ENCODE measurements at places on chromosomes 7 and 10.

DNA sequence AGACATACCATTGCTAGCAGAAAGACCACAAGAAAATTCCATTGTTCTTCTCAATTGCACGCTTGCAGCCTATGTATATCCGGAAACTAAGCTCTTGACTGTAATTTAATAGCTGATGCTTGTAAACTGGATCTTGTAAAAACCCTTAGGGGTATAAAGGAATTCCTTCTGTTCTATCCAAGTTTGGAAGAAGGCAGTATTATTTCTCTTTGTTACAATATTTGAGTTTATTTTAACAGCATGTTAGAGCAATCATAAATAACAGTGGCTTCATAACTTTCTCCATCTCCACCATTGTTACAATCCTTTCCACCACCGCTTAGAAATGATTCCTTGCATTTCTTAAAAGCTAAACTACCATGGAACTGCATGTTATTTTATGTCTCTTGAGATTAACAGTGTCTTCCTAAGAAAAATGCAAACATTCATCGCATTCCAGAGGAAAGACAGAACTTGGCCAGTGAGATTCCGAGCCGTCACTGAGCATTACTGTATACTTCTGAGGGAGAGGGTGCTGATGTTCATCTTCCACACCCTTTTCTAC is 92.5 kb downstream of the TRIL start:
- no peak for DNase-seq

DNA sequence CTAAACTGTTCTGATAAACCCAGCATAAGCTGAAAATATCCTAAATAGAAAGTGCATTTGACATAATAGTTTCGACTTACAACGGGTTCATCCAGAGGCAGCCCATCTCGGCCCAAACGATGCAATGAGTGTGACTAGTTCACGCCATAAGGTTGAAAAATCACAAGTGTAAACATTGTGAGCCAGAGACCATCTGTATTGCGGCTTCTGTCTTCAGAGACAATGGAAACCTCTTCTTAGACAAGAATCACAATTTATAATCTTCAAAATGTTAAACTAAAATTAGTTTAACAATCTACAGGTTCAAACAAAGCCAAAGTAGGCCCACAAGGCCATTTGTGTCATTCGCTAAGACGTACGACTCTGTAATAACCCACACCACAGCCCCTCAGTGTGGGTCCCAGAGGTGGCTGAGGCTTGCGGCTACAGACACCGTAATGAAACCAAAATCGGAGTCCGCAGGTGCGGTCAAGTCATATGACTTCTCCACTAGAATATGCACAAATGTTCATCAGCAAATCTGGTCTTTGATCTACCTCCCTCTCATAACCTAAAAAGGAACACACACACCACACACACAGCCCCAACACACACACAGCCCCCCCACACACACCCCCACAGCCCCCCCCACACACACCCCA is 81.8 kb downstream of the DIP2C start:
- DNase-seq: no peak

- DNase-seq: peak; percentile 36
Measured at GRCh38 chr7:116772423-116772863, 89.9 kb upstream of the CAPZA2 start.

GRCh38 chr7:105890290-105890997 is 14.0 kb upstream of the ATXN7L1 start:
- DNase-seq: no peak

- DNase-seq: no peak
Measured at GRCh38 chr7:55534262-55534915, 37.9 kb downstream of the VOPP1 start.

- DNase-seq: no peak
Measured at GRCh38 chr7:46715579-46715978, 794.5 kb upstream of the IGFBP3 start.

DNA sequence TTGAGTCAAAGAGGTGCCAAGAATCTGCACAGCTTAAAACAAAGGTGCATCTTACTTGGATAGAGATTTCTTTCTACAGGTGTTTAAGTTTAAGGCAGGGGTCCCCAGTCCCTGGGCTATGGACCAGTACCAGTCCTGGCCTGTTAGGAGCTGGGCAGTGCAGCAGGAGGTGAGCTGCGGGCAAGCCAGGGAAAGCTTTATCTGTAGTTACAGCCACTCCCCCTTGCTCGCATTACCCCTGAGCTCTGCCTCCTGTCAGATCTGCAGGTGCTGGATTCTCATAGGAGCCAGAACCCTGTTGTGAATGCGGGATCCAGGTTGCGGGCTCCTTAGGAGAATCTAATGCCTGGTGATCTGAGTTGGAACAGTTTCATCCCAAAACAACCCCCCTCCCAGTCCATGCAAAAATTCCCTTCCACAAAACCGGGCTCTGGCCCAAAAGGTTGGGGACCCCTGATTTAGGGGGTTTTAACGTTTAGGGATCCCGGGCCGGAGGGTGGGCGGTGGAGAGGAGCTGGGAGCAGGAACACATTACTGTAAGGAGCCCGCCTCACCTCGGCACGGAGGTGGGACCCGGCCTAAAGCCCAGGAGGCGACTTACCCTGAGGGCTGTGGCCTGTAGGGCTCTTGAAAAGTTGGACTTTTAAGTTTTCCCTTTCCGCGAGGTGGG is 60.2 kb downstream of the ZNF467 start:
- no peak for DNase-seq

DNA sequence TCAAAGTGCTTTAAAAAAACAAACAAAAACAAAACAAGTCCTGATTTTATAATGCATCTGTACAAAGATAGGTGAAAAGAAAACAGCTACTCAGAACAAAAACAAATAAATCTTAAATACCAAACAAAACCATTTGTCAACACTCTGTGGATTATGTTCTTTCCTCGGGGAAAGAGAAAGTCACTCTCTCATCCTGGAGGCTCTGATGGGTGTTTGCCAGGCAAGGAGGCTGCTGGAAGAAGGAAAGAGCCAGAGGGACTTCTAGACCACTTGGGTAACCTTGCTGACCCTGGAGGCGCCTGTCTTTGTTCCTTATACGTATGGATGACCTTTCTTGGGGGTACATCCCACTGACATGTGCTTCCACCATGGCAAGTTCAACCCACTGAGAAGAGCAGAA is 92.8 kb downstream of the ZRANB1 start:
- no peak for DNase-seq

DNA sequence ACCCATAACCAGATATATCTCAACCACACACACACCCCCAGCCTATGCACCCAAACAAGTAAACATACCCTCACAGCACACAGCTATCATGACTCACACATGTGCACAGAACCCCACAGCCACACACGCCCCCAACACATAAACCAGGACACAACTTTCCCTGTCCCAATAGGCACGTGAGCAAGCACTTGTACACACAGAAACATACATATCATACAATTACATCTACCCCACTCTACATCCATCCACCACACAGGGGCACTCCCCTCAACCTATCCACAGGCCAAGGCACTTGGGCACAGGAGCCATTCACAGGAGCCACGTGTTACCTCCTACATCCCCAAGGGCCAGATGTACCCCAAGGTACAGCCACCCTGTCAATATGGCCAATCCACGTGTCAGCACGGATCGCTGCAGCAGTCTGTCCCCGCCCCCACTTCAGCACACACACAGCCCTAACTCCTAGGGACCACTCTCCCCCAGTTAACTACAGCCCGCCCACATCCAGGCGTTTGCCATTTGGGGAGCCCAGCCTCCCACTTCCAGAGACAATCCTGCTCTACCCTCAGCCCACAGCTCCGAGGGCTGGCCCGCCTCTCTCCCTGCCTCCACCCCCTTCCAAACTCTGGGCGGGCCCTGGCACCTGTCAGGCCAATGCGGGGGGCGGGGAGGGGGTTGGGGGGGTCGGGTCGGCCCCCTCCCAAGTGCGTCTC is 163.5 kb downstream of the SH3PXD2A start:
- no peak for DNase-seq

DNA sequence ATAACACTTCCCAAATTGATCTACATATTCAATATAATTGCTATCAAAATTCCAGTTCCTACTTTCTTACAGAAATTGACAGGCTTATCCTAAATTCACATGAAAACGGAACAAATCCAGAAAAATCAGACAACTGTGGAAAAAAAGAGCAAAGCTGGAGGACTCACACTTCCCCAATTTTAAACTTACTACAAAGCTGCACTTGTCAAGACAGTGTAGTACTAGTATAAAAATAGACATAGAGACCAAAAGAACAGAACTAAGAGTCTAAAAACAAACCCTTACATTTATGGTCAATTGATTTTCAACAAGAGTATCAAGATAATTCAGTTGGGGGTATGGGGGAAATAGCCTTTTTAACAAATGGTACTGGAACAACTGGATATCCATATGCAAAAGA is 27.5 kb downstream of the LMBR1 start:
- no peak for DNase-seq

DNA sequence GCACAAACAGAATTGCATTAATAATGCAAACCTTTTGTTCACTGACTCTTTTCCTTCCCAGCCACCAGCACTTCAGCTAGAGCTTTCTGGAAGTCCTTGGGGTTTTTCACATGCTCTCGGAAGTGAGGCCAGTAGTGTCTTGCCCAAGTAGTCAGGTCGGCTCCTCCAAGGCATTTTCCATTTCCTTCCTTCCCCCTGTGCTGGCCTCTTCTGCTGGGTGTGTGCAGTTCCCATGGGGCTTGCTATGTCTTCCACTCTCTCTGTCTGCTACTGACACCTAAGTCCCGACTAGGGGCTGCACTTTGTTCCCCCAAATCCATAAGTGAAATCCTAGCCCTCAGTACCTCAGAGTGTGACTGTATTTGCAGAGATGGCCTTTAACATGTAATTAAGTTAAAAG is 175.6 kb upstream of the BMPER start:
- DNase-seq: no peak

GRCh38 chr10:99927721-99928280 is 81.9 kb downstream of the DNMBP start:
- DNase-seq: no peak

DNA sequence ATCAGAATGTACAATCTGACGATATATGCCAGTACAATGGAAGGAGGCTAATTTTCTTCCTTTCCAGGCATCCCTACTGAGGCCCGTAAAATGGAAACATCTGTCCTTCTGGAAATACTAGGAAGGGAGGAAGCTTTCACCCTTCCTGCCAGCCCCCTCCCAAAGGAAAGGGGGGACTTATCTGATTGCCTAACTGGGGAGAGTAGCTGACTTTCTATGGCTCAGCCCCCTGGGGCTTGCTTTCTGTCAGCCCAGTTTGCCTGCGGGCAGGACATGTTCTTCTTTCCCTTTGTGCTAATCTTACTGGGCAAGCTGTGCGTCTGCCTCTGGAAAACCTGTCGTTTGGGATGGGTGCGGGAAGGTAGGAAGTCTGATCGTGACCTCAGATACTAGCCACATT is 508.9 kb downstream of the SUGCT start:
- no peak for DNase-seq

DNA sequence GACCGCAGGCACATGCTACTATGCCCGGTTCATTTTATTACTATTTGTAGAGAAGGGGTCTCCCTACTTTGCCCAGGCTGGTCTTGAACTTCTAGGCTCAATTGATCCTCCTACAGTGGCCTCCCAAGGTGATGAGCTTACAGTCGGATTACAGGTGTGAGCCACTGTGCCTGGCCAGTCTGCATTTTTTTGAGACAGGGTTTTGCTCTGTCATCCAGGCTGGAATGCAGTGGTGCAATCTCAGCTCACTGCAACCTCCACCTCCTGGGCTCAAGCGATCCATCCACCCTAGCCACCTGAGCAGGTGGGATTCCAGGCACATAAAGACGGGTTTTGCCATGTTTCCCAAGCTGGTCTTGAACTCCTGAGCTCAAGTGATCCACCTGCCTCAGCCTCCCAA is 2.3 kb upstream of the H2BK1 start:
- no peak for DNase-seq

- no peak for DNase-seq
Measured at GRCh38 chr7:55056577-55057480, 38.0 kb downstream of the EGFR start.

DNA sequence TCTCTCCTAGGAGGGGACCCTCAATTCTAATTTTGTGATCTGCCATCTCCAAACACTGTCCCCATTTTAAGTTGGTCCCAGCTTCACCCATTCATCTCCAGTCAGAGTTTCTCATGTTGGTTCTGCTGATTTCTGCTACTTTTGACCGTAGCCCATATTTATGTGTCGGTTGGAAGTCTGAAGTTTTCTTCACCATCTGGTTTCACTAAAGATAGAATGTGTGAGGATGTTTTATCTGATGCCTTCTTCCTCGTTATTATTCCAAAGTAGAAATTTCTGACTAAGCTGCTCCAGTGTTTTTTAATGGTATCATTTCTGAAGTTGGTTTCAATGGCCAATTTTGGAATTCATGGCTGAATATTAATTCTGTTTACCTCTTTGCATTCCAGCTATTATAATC is 21.3 kb upstream of the IFIT2 start:
- no peak for DNase-seq

GRCh38 chr7:31896925-31897324 is 173.3 kb downstream of the PDE1C start:
- DNase-seq: peak; percentile 9

DNA sequence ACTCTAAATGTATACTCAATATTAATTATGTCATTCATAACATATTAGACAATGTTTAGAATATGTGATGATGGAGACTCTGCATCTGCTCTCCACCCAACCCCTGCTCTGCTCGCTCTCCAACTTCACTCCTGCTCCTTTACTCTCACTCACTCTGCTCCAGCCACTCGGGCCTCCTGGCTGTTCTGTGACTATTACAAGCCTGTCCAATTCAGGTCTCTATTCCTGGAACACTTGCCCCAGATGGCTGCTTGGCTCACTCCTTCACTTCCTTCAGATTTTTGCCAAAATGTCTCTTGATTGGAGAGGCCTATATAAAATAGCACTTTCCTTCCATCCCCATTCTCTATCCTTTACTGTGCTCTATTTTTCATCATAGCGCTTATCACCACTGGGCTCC is 84.8 kb downstream of the HBP1 start:
- DNase-seq: no peak

DNA sequence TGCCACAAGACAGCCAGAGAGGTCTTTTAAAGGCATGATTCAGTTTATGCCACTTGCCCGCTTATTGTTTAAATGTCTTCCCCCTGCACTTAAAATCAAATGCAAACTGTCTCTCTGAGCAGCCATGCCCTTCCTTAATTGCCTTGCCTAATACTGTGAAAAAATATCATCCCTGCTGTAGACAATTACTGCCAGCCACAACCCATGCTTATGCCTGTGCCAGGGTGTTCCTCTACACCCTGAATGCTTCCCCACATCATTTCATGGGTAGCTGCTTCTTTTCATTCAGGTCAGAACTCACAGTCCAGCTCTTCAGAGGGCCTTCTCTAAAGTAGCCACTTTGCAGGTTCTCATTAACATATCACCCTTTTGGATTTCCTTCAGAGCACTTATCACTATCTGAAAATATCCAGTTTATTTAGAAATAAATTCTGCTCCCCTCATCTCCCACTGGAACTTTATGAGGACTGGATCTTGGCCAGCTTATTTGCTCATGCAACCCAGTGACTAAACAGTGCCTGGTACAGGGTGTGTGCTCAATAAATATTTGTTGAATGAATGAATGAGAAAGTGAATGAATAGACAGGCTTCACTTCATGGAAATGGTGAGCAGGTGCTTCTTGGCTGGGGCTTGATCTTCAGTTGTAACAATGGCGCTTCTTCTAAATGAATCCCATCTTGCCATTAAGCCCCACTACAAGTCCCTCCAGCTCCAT is 162.4 kb upstream of the MDFIC start:
- no peak for DNase-seq

- DNase-seq: no peak
Measured at GRCh38 chr7:149815121-149815520, 23.1 kb upstream of the ZNF862 start.

Measured in HFF-Myc (cell line).